HEK293T (cell line): ENCODE measurements at places on chromosomes 2 and 18.

DNA sequence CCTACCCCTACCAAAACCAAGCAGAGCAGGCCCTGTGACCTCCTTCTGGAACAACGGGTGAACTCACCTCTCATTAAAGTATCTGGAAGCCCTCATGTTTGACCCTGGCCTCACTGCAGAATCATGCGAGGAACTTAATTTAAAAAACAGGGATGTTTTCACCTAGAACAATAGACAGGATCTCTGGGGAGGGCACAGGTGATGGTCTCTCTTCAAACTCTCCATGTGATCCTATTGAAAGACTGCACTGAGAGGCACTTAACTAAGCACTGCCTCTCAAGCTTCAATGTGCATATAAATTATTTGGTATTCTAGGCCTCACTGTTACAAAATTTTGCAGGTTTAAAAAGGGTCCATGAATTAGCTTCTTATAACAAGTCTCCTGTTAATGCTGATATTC lies 7.5 kb downstream of the ZNF519 start:
- DNase-seq, result no peak

DNA sequence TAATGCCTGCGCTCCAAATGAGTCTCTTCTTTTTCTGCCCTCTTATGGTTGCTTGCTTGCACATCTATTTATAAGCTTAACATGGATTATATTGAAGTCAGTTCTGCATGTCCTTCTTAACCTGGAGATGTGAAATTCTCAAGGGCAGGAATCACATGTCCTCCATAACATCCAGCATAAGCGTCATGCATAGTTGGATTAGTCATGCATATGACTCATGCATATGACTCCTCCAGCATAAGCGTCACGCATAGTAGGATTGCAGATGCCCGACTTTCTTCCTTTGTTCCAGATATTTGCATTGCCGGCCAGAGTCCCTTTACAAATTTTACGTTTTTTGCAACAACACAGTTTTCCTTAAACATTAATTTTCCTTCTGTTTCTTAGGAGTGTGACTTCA lies 308.6 kb downstream of the TGIF1 start:
- no peak for DNase-seq

GRCh38 chr2:112273349-112273748 lies 2.0 kb upstream of the ZC3H6 start:
- DNase-seq, result no peak

GRCh38 chr18:78875016-78875777 lies 104.4 kb upstream of the SALL3 start:
- peak; percentile 21 for DNase-seq

- no peak for DNase-seq
Measured at GRCh38 chr18:72504866-72505265, 39.3 kb downstream of the CBLN2 start.

GRCh38 chr2:229900012-229900411 lies 21.8 kb downstream of the TRIP12 start:
- DNase-seq, result no peak

DNA sequence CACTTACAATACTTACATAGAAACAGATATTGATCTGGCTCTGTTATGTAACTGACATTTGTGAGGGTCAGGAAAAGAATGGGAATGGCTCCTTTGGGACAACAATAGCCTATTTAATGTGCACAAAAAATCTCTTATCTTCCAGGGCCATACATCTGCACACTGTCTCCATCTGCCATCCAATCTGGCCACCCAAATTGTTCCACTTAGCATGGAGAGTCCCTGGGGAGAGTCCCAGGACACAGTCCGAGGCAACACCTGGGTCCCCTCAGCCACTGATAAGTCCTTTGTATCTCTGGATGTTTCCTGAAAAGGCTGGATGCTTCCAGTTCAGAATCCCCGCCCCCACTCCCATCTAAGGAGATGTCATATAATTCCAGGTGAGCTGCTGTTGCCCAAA lies 274.2 kb upstream of the NCKAP5 start:
- DNase-seq, result no peak

- no peak for DNase-seq
Measured at GRCh38 chr2:89841476-89841840, 1150.0 kb downstream of the RPIA start.

- no peak for DNase-seq
Measured at GRCh38 chr2:12759248-12759647, 42.5 kb downstream of the TRIB2 start.

DNA sequence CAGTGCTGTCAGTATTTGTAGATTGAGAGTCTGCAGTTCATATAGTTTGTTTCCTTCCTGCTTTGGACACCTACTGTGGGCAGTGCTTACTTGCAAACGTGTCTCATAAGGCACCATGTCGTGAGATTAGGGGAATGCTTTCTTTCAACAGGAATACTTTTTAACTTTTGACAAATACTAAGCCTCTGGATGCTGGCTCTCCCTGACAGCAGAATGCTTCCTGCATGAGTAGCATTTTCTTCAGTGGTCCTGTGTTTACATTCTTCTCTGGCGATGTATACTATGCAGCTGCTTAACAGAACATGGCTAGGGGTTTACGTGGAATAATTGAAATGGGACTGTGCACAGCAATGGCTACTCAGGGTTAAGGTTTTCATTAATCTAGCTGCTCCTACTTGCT lies 807.5 kb downstream of the MBD2 start:
- DNase-seq, result no peak

- DNase-seq, result no peak
Measured at GRCh38 chr2:32633040-32633439, 5.2 kb downstream of the TTC27 start.

- DNase-seq, result no peak
Measured at GRCh38 chr2:48617618-48618017, at the start of gene GTF2A1L. Gene GTF2A1L, plus strand, starts transcription at chr2:48617856. Its CDS starts 19 bp downstream, at chr2:48617875.

- DNase-seq, result no peak
Measured at GRCh38 chr2:221402072-221402471, 170.0 kb downstream of the EPHA4 start.

GRCh38 chr2:17878281-17879136 lies at the start of gene KCNS3:
Gene KCNS3, plus strand, starts transcription at chr2:17878667. Its CDS starts 52,342 bp downstream, at chr2:17931009.
- DNase-seq, result peak; percentile 75

DNA sequence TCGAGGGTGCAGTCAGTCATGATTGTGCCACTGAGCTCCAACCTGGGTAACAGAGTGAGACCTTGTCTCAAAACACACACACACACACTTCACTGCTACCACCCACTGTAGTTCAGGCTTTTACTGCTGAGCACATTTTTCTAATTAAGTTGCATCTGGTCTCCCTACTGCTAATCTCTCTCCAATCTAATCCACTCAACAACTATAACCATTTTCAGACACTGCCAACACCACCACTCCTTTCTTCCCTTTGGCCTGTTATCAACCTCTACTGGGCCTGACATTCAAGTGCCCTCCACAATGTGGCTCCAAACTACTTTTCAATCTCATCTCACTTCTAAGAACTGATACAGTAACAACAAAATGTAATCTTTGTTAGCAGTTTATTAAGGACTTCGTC lies 44.8 kb downstream of the RMP24 start:
- no peak for DNase-seq

DNA sequence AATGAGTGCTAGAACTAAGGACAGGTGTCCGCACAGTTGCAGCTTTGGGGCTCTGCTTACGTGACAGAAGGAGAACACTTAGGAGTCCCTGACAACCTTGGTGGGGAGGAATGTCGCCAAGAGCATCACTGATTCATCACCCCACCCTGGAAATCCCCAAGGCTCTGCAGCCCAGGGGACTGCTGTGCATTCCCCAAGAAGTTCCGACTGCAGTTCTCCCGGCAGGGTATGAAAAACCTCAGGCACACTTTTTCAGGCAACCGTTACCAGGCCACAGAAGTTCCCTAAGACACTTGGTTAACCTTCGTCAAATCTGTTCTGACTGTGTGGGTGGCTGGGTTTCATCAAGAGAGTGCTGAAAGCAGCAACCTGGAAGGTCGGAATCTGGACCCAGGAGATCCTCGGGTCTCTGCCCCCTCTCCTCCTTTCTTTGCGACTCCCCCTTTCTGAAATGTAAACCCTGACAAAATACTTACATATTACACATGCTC lies 192.1 kb upstream of the CXCR4 start:
- no peak for DNase-seq

- no peak for DNase-seq
Measured at GRCh38 chr2:160214461-160215445, 14.7 kb upstream of the ITGB6 start.
